NCI-H524 (cell line): ENCODE measurements at places on chromosomes 5 and 9.
A peak's percentile ranks its signal among the peaks of the same experiment; 100 is the strongest.

GRCh38 chr5:148991566-148991965 is 71.3 kb downstream of the SH3TC2 start:
- DNase-seq, result no peak

- DNase-seq, result no peak
Measured at GRCh38 chr5:6383376-6383775, 5.0 kb upstream of the MED10 start.

- no peak for DNase-seq
Measured at GRCh38 chr9:110207071-110207641, 803 bp downstream of the C9orf152 start.

DNA sequence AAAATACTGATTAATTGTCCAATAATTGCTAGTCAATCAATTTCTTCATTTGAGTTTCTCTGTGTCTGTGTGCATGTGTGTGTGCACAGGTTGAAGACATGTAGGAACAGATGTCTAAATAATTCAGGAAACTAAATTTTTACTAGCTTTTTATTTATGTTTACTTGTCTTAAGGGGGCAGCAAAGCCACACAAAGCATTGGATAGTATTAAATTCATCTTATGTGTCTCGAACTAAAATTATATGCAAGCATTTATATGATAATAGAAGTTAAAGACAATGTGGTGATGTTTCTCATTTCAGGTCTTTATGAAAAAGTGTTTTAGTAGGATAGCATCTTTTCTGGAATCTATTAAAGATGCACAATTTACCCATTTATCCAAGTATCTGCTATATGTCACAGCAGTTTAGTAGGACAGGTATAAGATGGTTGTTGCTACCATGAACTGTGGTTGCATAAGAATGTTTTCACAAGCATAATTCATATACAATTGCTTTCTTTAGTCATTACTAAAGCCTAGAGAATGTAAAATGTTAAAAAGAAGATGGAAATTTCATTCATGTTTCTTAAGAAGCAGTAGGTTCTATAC is 784.6 kb upstream of the NUDT12 start:
- DNase-seq, result no peak

GRCh38 chr5:44809215-44809955 is 638 bp downstream of the MRPS30 start:
- DNase-seq, result peak; percentile 73

- no peak for DNase-seq
Measured at GRCh38 chr9:13364271-13365000, 84.9 kb upstream of the MPDZ start.

GRCh38 chr5:65512170-65512937 is 30.6 kb upstream of the ADAMTS6 start:
- DNase-seq, result no peak

GRCh38 chr9:88224938-88225337 is 86.7 kb upstream of the SPATA31C2 start:
- no peak for DNase-seq

- no peak for DNase-seq
Measured at GRCh38 chr9:104911032-104911607, 16.8 kb downstream of the ABCA1 start.

DNA sequence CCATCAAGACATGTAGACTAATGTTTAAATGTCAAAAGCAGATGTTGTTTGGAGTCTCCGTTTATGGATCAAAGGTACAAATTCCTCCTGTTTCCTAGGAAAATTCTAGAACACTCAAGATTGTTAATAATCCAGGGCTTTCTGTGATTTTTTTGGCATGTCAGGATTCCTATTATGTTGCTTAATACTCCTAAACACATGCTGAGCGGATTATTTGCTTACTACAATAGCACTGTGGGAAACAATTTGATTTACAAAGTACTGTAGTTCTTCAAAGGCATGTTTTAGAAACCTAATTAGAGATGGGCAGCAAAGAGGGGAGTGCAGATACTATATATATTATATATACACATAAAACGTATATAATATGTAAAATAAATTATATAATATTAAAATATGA is 19.0 kb upstream of the SCAMP1 start:
- no peak for DNase-seq

GRCh38 chr5:61275841-61276240 is 56.2 kb upstream of the ZSWIM6 start:
- DNase-seq, result no peak

GRCh38 chr9:130142056-130142455 is 30.1 kb upstream of the NCS1 start:
- no peak for DNase-seq

DNA sequence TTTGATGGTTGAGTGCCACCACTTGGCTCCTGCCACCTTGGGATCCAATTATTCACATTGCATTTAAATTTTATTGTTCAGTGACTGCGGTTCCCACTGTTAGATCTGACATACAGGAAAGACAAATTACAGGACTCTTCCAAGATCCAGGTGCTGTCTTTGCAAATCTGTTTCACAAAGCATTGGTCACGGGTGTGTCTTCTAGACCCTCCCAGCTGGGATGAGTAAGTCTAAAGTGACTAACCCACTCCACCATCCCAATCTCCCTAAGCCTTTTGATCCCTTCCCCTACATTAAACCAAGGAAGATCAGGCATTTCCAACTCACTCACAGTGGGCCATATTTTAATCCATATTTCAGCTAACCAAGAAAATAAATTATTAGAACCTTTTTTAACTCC is 1016.3 kb upstream of the CTNND2 start:
- no peak for DNase-seq

- peak; percentile 35 for DNase-seq
Measured at GRCh38 chr9:116661037-116661954, 25.8 kb upstream of the TRIM32 start.

- DNase-seq, result no peak
Measured at GRCh38 chr5:32443145-32443540, 1.4 kb downstream of the ZFR start.

- DNase-seq, result no peak
Measured at GRCh38 chr9:97529363-97530076, 28.1 kb downstream of the TMOD1 start.

GRCh38 chr9:127598839-127599549 is 13.1 kb upstream of the STXBP1 start:
- peak; percentile 62 for DNase-seq

- peak; percentile 88 for DNase-seq
Measured at GRCh38 chr5:107502676-107503060, 168.1 kb downstream of the EFNA5 start.

DNA sequence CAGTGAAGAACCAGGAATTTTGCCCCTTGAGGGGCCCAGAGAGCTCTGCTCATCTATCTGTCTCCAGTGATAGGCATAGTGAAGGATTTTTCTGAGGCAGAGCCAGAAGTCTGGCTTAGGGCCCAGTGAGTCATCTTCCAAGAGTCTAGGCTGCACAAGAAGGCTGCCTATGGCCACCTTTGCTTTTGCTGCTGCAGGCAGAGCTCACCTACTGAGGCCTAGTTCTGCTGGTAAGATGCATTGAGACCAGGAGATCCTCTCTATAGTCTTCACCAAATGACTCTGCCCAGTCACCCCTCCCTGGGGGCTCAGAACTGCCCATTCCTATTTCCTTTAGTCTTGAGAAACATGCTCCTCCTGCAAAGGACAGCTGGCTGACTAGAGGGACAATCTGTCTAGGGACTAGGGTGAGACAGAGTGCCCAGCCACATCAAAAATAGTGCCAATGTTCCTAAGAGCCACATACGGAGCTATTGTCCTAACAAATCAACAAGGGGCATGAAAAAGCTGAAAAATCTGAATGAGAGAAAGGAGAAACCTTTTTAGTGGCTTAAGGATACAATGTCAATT is 40.3 kb upstream of the CDKN2AIPNL start:
- peak; percentile 19 for DNase-seq

DNA sequence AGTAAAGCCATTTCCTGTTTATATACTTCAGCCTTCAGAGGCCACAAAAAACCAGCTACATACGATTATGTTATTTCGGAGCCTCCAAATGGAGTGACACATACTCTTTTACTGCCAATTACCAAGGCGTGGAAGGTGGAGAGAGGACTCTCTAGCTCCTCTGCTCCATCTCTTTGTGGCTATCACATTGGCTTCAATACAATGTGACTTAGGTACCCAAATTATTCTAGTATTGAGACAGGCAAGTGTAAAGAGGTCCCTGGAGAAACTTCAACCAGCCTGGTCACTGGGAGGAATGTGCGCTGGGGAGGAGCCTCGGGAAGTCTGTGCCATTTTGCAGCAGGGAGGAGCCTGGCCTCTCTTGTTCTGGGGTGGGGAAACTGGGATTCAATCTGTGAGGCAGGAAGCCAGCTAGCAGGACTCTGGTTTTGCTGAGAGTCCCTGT is 85.8 kb upstream of the TAS2R1 start:
- no peak for DNase-seq

DNA sequence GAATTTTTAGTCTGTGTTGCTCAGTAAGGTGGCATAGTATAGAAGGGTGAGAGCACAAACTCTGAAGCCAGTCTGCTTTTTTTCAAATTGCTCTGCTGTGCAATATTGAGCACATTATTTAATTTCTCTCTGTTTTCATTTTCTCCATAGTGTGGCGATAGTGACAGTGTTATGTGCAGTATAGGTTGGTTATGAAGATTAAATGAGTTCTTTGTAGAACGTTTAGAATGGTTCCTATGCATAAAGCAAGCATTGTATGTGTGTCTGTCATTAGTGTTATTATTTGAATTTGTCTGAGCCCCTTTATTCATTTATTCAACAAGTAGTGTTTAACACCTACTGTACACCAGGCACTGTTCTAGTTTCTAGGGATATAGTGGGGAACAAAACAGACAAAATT is 9.2 kb downstream of the PRR16 start:
- no peak for DNase-seq
